ENCODE measurements at places on chromosomes 1 and 21.

GRCh38 chr1:94708299-94708685 is 111.9 kb upstream of the SLC44A3 start:
- DNase-seq: no peak

DNA sequence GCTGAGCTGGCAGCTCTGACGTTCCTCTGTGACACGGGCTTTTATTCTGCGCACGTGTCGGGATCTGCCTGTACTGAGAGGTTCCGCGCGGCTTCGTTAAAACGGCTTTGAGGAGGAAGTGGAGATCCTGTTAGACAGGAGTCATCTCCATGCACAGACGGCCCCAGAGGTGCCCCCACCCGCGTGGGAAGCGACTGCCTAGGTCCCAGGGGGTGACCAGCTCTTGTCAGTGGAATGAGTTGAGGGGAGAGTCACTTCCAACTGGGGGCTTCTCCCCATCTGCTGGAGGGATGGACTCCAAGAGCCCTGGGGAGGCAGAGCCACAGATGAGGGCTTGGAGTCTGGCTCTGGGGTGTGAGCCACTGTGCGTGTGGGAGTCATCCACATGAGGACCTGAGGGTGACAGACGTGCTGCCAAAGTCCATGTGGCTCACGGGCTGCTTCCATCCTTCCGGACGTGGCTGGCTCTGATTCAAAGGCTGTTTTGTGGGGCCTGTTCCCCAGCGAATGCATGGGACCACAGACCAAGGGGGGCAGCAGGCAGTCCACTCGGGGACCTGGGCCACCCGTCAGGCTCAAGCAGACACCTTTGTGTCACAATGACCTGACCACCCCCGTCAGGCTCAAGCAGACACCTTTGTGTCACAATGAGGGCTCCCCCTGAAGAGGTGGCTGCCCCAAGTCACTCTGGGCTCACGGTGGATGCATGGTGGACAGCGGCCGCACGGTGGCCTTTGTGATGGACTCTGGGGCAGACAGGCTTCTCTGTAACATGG is 26.8 kb downstream of the PTTG1IP start:
- DNase-seq: peak; percentile 27

DNA sequence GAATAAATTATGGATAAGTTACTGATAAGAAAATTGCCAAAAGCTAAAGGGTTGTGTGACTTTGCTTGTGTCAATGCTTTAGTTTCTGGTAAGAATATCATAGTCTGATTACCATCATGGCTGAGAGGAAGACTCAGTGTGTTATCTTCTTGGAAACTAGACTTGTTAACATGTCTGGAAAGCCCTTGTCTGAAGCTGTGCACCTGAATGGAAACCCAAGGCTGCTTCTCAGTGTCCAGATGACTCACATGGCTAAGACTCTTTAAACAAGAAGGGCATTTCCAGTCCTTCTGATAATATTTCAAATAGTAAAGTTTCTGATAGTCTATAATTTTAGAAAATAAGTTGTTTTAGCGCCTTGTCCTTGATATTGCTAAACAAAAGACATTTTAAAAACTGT is 1092.7 kb downstream of the PLA2G4A start:
- no peak for DNase-seq

DNA sequence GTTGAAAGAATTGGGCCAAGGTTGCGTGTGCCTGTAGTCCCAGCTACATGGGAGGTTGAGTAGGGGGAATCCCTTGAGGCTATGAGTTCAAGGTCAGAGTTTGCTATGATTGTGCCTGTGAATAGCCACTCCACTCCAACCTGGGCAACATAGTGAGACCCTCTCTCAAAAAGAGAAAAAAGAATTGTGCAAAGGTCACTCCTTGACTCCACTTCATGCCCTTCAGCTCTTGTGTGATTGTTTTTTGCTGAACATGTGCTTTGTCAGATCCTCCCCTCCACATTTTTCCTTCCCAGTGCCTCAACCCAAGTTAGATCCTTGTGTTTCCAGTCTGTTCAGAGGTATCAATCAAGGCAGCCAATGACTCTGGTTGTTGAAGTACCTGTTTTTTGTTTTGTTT is 8.5 kb downstream of the TXNIP start:
- no peak for DNase-seq

DNA sequence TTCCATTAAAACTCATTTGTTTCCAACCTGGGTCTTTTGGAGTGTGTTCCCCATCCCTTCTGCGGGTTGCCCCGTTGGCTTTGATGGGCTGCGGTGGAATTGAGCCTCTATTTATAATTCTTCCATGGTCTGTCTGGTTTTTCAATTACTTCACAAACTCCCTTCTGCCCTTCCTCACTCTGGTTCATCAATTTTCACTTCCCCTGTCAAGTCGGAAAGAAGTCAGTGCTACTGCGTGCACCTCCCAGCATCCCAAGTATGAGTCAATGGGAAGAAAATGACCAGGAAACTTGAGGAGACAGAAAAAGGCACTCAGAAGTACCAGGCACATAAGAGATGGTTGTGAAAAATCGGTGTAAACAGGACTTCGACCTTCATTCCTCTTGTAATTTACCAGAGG is 126.2 kb downstream of the KAZN start:
- DNase-seq: no peak

GRCh38 chr1:188363943-188364342 is 1535.2 kb downstream of the PLA2G4A start:
- DNase-seq: no peak

GRCh38 chr1:94883691-94884090 is 43.2 kb downstream of the CNN3 start:
- DNase-seq: no peak

GRCh38 chr1:222404710-222405109 is 143.2 kb downstream of the HHIPL2 start:
- DNase-seq: no peak

DNA sequence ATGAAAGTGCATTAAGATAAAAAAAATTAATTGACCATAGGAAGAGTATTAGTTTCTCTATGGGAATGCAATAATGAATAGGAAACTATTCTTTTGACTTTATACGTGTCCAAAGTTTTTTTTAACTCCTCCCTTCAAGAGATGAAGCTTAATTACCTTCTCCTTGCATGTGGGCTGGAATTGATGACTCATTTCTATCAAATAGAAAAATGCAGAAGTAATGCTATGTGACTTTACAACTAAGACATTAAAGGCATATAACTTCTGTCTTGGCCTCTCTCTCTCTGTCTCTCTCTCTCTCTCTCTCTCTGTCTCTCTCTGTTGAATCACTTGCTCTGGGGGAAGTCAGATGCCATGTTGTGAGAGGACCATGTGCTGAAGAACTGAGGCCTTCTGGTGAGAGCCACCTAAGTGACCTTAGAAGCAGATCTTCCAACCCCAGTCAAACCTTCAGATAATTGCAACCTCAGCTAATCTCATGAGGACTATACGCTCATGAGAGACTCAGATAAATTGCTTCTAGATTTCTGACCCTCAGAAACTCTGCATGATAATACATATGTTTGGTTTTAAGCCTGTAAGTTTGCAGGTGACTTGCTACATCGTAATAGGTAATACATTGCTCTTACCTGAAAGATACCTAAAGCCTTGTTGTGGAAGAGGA is 414.2 kb downstream of the KCNT2 start:
- no peak for DNase-seq

DNA sequence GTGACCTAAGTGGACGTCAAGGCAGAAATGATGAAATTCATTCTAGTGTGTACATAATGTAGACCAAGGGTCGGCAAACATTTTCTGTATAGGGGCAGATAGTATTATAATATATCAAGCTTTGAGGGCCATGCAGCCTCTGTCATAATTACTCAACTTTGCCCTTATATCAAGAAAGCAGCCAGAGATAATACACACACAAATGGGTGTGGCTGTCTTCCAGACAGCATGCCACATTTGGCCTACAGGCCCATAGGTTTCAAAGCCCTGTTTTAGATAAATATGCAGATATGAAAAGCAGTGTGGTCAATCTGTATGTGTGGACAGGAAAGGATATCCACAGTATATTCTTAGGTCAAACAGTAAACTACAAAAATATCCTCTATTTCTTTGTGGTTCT is 320.1 kb upstream of the FMN2 start:
- no peak for DNase-seq

GRCh38 chr1:7457811-7458210 is 313.3 kb upstream of the VAMP3 start:
- DNase-seq: no peak

GRCh38 chr1:44557778-44558177 is 116.5 kb downstream of the TMEM53 start:
- no peak for DNase-seq

DNA sequence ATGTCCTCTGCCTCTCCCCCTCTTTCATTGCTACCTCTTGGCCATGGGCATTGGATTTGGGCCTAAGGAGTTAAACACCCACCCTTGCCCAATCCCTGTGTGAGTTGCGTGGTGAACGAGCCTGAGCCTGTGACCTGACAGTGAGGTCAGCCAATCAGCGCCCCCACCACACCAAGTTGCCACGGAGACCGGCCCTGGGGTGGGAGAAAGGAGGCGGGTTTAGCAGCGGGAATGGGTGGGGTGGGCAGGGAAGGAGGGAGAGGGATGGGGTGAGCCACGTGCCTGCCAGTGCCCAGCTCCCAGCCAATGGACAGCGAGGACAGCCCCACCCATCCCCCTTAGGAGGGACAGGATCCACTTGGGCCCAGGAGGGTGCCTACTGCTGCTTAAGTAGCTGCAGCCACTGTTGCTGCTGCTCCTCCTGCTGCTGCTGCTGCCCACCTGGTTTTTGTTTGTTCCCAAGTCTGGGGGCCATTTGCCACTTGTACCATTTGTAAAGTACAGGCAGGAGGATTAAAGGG is 9.5 kb downstream of the ZBTB7B start:
- DNase-seq: peak; percentile 81

- no peak for DNase-seq
These were observed 105.2 kb downstream of the ST3GAL3 start for GRCh38 chr1:43812579-43812978.

- DNase-seq: no peak
These were observed 22.8 kb upstream of the RNF186 start for GRCh38 chr1:19837866-19838265.

DNA sequence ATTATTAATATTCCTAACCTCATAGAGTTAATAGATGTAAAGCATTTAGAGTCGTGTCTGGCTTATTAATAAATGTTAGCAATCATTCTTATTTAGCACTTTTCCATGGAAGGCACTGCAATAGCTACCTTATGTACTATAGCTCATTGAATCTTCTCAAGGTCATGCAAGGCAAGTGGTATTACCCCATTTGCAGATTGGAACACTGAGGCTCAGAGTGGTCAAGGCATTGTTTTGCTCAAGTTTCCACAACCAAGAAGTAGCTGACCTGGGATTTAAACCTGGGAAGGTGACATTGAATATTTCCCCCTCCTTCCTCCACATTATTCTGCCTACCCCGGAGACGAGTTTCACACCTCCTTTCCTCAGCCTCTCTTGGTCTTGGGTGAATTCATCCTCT is 37.8 kb upstream of the EYA3 start:
- DNase-seq: no peak

- peak; percentile 63 for DNase-seq
These were observed 6.3 kb downstream of the INTS11 start for GRCh38 chr1:1318131-1318652.

GRCh38 chr1:229347528-229347927 is 4.7 kb upstream of the CCSAP start:
- DNase-seq: no peak

DNA sequence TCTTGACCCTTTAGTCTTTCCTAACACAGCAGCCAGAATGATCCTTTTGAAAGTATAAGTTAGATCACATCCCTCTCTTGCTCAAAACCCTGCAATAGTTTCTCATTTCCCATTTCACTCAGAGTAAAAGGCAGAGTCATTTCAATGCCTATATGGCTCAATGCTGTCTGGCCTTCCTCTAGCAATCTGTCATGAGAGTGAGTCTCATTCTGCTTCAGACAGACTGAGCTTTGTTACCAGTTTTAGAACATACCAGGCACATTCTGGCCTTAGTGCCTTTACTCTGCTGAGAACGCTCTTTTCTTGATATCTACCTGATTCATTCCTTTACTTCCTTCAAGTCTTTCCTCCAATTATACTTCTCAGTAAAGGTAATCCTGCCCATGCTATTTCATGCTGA is 372.8 kb upstream of the PKN2 start:
- DNase-seq: no peak

DNA sequence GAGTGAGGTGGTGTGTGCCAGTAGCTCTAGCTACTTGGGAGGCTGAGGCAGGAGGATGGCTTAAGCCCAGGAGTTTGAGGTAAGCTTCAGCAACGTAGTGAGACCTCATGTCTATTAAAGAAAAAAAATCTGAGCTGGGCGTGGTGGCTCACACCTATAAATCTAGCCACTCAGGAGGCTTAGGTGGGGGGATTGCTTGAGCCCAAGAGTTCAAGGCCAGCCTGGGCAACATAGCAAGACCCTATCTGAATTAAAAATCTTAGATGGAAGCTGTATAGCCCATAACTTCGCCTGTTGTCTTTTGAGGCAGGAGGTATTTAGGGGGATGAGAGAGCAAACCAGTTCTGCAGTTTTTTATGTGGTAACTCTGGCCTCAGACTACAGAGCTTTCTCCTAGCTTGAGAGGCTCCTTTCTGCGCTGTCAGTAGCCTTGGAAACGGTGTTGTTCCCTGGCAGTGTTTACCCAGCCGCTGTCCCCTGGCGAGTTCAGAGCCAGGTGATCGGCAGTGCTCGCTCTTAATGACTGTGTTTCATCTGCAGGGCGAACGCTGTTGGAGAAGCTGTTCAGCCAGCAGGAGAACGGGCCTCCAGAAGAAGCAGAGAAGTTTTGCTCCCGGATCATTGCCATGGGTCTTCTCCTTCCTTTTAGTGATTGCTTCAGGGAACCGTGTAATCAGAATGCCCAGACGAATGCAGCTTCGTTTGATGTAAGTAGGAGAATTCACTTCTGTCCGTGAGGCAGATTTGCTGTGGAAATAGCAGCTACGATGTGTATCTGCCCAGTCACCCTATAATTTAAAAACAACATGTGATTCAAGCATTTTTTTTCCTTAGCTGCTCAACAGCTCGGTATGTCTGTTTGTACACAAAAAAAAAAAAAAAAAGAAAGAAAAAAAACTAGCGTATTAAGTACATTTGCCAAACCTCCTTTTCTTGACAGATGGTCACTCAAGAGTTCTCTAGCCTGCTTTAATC is 31.2 kb downstream of the FMN2 start:
- peak; percentile 44 for DNase-seq

DNA sequence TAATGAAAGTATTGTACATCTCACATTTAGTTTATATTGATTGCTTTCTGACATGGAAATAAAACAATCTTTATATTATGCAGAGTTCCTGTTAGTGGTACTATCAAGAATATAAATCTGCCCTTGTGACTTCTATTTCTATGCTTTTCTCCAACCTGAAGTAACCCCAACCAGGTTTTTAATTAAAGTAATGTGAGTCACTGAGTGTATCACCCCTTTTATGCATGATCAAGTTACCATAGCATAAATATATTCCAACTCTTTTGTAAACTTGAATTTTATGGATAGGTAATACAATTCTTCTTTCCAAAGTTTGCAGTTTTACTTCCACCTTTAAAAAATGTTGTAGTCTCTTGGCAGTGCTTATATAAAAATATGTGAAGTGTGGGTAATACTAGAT is 532.3 kb downstream of the USP25 start:
- DNase-seq: no peak
